ENCODE measurements at places on chromosomes 1 and 21.

DNA sequence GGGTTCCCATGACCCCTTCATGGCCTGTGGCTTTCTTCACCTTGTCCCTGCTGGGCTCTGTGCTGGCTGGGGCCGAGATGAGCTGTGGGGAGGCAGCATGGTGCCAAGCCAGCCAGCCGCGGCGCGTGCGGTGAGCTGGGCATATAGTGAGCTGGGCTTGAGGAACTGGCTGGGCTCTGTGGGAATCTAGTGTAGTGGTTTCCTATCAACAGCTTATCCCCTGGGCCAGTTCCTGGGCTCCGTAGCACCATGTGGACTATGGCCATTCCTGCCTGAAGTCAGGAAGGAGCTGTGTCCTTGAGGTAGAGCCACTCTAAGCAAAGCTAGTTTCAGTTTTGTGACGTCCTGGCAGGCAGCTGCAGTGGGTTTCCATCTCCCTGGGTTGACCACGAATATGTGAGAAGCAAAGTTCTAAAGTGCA is 1.8 kb downstream of the NCMAP start:
- DNase-seq = no peak

- DNase-seq = no peak
Observed at GRCh38 chr21:45863751-45864150, 117.8 kb upstream of the COL6A1 start.

DNA sequence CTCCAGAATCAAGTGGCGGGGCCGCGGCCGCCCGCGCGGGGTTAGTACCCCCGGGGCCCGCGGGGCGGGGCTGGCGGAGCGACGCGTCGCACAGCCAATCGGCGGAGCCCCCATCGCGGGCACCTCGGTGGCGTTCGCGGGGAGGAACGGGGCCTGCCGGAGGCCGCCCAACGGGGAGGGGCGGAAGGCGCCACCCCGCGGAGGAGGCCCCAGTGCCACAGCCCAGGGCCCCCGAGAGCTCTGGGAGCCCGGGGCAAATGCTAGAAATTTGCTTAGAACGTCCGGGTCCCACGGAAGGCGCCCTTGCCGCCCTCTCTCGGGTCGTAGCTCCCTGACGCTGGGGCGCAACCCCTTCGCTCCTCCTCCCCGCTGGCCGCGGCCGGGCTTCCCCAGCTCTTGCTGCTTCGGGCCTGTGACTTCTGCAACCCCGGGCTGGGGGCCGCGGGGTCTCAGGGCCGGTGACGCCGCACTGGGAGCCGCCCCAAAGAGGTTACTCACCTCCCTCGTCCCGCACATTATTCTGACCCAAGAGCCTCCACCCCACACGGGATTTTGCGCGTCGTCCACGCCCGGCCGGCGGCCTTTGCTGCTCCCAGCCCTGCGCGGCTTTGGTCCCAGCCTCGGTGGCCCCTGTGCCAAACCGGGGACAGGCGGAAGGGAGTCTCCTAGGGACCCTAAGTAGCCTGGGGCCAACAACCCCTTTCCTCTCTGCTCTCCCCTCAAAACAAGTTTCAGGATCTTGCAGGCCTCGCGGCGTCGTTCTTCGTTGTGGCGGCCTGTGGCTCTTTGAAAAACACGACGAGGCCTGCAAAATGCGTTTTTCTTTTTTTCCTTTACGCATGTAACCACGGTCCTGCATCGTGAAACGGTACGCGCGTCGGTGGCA is at the start of gene RUNX3:
Gene RUNX3, minus strand, starts transcription at position 17 of the 886 bp plus-strand sequence. CDS start 408 bp downstream, outside the sequence.
- peak; percentile 94 for DNase-seq

DNA sequence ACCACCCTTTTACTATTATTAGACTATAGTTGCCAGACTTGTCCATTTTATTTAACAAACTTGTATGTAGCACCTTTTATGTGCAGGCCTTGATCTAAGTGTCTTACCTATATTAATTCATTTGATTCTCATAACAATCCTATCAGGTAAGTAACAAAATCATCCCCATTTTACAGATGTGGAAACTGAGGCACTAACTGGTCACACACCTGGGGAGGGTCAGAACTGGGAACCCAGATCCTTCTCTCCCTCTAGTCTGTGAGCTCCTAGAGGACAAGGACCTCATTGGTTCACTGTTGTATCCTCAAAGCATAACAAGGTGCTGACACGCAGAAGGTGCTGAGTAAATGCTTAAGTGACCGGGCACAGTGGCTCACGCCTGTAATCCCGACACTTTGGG is 14.9 kb downstream of the FBXO2 start:
- DNase-seq = no peak

GRCh38 chr1:206513312-206514111 is 6.2 kb downstream of the RASSF5 start:
- no peak for DNase-seq

GRCh38 chr1:193626695-193627094 is 440.3 kb upstream of the B3GALT2 start:
- DNase-seq = no peak

DNA sequence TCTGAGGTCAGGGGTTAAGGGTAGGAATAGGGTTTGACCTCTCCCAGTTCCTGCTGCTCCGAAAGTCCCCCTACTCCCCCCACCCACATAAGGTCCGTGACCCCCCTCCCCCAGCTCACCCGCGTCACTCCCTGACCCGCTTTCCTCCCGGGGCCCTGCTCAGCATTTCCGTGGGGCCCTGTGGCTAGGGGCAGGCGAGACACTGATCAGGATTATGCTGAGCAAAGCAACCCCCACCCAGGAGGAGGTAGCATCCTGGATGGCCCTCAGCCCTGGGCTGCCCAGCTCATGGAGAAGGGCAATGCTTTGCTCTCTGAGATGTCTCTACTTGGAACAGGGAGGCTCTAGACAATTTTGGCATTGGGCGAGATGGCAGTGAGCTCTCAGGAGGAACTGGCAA is 3.7 kb downstream of the RORC start:
- DNase-seq = no peak

- DNase-seq = no peak
Observed at GRCh38 chr1:67460676-67461500, 30.7 kb upstream of the SERBP1 start.

- DNase-seq = no peak
Observed at GRCh38 chr1:238710697-238711096, 675.7 kb upstream of the CHRM3 start.

GRCh38 chr1:235918032-235918431 is 51.3 kb upstream of the LYST start:
- DNase-seq = no peak

DNA sequence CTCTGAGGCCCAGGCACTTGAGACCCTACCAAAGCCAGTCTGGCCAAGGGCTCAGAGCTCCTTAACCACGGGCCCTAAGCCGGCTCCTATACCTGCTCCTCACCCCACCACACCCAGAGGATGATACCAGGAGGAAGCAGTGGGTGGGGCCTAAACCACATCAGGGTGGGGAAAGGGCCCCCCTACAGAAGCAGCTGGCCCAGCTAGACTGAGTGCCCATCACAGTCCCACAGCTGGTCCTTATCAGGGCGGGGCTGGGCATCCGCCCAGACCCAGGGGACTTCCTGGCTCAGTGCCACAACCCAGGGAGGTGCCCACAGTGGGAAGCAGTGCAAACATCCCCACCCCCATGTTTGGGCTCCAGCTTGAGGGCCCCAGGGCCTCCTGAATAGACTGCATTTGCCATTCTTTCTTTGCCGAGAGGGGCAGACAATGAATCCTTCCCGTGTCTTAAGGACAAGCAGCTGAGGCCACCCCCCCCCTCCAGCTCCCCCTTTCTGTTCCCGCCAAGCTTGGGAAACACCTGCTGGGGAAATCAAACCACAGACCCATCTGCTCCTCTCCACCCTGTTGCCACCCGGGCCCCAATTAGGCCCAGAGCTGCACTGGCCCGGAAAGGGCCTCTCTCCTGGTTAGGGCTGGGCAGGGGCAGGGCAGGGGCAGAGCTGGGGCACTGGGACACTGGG is 6.2 kb downstream of the E2F2 start:
- peak; percentile 54 for DNase-seq

DNA sequence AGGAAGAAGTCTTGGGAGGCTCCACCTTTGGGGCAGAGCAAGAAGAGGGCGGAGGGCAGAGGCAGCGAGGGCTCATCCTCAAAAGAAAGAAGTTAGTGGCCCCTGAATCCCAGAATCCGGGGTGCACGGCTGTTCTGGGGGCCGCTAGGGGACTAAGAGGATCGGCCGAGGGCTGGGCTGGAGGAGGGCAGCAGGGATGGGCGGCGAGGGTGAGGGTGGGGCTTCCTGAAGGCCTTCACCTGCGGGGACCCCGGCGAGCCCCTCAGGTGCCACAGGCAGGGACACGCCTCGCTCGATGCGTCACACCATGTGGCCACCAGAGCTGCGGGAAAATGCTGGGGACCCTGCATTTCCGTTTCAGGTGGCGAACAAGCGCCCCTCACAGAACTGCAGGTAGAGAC is 23.9 kb downstream of the COL6A1 start:
- no peak for DNase-seq

- DNase-seq = peak; percentile 18
Observed at GRCh38 chr21:45226540-45227326, 61.0 kb downstream of the POFUT2 start.

GRCh38 chr1:243595527-243596210 is 254.4 kb downstream of the AKT3 start:
- peak; percentile 20 for DNase-seq

DNA sequence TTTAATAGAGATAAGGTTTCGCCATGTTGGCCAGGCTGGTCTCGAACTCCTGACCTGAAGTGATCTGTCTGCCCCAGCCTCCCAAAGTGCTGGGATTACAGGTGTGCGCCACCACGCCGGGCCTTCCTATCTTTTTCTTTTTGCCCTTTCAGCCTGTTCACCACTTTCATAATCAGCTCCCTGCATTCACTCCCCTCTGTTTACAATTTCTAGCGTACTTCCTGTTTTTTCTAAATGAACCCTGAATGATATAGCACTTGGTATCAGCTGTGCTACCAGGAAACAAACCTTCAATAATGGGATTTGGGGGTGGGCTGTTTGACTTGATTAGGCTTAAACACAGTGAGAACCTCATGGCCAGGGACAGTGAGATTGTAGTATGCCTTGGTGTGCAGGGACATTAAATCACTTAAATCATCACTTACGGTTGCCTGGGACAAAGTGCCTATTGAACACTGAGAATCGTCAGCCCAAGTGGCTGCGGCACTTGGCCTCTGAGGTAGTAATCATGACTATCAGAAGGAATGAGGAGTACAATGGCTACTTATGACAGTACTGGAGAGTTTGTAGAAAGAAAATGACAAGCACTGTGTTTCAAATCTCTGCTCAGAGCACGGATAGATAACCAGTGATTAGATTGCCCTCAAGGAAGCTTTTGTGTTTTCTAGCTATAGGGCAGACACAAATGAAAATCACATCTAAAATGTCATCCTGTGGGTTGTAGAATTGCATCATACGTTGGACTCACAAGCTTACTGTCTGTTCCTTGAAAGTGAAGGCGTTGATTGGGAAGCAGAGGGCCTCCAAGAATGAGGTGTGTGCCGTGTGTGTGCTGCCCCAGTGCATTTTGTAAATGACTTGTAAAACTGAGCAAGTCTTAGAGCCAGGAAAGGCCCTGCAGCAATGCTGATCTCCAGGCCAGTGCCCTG is 661.8 kb downstream of the MATN1 start:
- no peak for DNase-seq

DNA sequence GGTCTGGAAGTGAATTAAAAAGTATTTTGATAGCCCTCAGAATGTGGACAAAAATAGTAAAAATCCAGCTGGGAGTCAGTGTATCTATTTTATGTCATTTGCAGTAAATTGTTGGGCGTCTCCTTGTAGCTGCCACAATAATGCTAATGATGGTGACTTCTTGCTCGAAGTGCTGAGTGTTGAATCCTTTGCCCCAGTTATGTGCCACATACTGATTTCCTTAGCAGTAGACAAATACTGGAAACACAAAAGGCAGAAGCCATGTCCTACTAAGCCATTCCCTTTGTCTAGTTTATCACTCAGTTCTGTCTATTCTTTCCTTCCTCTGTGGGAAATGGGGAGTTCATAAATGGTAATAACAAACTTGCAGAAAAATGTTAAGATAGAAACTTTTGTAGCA is 70.7 kb upstream of the CXADR start:
- DNase-seq = no peak

GRCh38 chr1:89454845-89455521 is 69.6 kb upstream of the LRRC8B start:
- peak; percentile 58 for DNase-seq

- no peak for DNase-seq
Observed at GRCh38 chr1:245650441-245650960, 495.7 kb downstream of the KIF26B start.

DNA sequence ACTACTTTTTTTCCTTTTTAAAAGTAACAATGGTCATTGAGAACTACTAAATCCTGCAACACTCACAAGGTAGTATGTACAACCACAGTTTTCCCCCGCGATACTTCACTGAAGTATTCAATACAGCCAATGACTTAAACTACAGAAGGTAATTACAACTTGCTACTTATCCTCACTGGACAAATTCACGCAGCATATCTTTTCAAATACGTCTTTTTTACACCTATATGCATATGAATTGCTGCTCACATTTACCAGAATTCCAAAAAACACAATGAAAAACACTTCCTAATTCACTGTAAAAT is 12.4 kb downstream of the NRIP1 start:
- DNase-seq = no peak

DNA sequence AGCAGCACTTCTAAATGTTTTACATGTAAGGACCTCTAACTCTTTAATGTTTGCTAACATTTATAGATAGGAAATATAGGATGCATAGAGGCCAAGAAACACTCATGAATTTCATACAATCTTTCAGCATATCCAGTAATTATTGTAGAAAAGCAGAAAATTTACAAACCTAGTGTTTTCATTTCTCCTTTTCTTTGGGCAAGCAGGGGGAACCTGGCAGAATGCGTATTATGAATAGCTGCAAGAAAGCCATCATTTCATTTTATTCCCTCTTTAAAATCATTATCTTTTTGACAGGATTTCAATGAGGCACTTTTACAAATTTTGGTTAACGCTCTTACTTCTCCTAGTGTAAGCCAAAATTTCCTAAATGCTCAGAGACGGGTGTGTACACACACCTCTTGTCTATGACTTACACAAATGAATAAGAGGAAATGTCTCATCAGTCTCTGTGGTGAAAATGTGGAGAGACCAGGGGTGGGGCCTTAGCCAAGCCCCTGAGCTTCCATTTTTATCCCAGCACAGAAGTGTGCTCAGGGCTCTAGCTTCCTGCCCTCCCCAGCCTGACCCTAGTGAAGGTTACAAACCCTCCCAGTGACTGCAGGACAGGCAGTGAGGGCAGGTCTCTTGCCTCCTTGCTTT is 91.6 kb downstream of the LRRC8C start:
- DNase-seq = no peak

DNA sequence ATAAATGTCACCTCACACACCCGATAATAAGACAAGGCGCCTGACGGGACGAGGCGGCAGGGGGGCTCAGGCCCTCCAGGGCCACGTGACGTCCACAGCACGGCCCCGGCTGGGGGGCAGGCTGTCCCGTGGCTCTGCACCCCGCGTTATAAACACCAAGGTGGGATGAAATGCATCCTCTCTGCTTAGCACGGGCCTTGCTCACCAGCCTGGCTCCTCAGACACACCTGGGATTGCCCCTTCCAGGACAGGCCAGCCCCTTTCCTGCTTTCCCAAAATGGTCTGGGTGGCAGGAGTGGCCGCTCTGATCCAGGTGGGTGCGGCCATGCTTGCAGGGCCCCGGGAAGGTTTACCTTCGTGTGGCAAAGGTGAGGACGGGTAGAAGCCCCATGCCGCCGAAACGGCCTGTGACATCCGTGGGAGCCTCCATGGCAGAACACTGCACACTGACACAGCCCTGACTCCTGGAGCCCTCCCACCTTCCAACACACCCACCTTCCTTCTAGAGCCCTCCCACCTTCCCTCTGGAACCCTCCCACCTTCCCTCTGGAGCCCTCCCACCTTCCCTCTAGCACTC is 35.9 kb downstream of the SLC19A1 start:
- DNase-seq = no peak

- DNase-seq = no peak
Observed at GRCh38 chr1:187045371-187045770, 216.6 kb downstream of the PLA2G4A start.

- no peak for DNase-seq
Observed at GRCh38 chr1:181910905-181911304, 150.6 kb downstream of the ZNF648 start.
